ENCODE measurements at places on chromosomes 1 and 21.

- no peak for DNase-seq
Measured at GRCh38 chr1:85259912-85260274, 431 bp upstream of the C1orf52 start.

- no peak for DNase-seq
Measured at GRCh38 chr1:180720753-180721152, 88.9 kb downstream of the XPR1 start.

DNA sequence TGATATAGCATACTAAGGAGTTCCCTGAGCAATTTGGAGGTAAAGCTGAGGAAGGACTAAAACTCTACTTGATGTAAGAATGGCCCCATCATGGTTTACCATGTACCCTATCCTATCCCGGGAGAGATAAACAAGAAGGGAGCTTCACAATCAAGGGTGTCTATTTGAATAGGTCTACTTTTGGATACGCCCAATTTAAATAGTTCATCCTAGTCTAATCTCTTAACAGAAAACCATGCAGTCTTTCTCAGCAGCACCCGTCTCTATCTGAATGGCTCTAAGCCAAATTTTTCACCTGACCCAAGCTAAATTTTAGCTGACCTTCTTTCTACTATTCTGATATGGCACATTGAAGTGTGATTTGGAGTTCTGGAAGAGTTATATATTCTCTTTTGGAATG lies 122.0 kb downstream of the TNNI3K start:
- DNase-seq, result no peak

GRCh38 chr1:101238031-101238628 lies 1.3 kb downstream of the S1PR1 start:
- DNase-seq, result peak; percentile 70

GRCh38 chr1:15042866-15043265 lies 110.7 kb upstream of the TMEM51 start:
- no peak for DNase-seq

DNA sequence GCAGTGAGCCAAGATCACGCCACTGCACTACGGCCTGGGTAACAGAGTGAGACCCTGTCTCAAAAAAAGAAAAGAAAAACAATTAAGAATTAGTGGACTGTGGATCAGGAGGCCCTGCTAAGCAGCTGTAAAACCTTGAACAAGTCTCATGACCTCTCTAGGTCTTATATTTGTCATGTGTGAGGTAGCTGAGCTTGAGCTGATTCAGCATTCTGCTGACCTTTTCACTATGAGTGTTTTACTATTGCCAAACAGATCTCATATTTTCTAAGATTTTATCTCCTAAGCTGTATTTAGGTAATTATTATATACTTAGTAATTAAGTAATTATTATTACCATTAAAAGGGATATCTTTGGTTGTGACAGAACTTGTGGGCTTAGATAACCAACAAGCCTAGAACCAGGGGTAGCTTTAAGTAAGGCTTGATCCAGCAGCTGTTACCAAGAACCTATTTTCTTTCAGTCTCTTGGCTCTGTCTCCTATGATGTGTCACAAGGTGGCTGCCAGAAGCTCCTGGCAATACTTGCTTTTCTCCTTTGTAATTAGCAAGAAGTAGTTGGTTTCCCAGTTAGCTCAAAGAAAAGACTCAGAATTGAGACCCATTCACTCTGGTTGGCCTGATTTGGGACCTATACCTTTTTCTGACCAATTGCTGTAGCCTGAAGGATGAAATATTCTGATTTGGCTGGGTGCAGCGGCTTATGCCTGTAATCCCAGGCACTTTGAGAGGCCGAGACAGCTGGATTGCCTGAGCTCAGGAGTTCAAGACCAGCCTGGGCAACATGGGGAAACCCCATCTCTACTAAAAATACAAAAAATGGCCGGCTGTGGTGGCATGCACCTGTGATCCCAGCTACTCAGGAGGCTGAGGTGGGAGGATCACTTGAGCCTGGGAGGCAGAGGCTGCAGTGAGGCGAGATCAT lies 8.5 kb upstream of the ZC3H12A start:
- DNase-seq, result no peak

DNA sequence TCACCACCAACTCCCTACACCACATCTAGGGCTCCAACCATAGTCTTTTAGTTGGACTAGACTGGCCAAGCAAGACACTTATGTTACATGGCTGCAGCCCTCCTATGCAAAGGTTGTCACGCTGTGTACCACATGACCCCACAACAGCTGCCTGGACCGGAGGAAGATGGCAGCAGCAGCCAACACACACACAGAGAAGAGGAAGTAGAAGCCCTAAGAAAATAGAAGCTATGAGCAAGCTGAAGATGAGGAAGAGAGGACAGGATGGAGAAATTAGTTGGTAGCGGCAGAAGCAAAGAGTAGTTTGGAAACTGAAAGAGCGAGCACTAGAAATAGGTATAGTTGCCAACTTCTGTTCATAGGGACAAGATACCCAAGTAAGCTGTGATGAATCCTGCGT lies 60.8 kb upstream of the RALGPS2 start:
- DNase-seq, result peak; percentile 54

DNA sequence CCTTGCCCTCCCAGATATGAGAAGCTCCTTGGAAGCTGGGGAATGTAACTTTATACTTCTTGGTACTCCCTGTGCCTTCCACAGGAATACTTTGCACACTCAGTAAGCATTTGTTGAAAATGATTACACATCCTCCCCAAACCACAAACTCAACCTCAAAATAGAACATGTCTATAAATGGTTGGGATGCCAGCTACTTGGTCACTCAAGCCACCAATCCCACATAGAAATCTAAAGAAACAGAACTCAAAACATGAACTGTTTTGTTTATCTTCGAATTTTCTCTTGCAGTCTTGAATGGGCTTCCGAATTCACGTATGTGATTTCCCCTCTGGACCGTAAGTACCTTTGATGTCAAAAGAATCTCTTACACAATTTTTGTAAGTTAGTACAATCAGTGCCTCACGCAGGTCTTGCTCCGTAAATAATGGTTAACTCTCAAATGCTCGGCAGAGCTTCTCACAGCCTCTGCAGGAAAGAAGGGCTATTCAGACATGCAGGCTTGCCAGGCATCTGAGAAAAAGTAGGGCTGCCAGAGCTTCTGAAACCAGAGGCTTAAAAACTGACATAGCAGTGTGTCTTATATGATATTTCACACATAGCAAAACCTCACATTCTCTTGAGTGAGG lies 26.9 kb downstream of the SORT1 start:
- DNase-seq, result no peak

GRCh38 chr1:209815931-209816341 lies 10.0 kb upstream of the IRF6 start:
- no peak for DNase-seq

GRCh38 chr1:157025856-157026255 lies 19.7 kb downstream of the ARHGEF11 start:
- DNase-seq, result no peak

DNA sequence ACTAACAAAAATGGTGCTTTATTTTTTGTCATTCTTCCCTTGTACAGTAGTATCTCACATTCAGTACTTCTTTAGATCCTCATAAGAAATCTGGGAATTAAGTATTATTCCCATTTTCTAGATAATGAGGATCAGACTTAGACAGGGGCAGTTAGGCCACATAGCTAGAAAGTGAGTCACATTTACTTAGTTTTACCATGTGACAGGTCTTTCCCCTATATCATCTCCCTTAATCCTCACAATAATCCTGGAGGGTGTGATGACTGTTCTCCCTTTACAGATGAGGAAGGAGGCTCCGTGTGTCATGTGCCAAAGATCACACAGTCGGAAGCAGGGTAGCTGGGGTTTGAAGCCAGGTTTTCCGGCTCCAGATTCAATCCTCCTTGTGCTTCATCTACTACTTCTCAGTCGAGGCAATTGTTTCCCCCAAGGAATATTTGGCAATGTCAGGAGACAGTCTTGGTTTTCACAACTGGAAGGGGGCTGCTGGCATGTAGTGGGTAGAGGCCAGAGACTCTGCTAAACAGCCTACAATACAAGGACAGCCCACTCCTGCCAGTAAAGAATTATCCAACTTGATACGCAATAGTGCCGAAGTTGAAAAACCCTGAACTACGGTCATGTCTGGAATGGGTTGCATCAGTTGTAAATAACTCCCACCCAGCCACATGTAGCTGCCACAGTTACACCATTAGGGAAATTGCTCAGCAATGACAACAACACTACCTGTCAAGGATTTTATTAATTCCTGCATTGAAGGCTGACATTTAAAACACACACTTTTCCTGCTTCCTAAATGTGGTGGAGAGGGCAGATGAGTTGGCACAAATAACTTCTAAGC lies 54.5 kb downstream of the C8B start:
- no peak for DNase-seq

DNA sequence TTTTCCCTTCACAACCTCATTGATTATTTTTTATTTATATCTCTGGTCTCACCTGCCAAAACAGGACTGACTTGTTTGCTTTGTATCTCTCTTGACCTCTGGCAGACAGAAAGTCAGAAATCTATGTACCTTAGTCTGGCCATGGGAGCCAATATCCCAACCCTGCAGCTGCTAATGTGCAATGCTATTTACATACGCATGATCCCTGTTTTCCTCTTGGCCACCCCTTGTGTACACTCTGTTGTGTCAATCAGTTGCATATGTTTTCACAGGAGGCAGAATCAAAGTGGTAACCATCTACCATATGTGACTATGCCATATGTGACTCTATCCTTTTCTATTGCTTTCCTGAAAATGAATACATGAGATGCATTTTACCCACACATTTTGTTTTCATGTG lies 688.8 kb downstream of the PLA2G4A start:
- DNase-seq, result no peak

DNA sequence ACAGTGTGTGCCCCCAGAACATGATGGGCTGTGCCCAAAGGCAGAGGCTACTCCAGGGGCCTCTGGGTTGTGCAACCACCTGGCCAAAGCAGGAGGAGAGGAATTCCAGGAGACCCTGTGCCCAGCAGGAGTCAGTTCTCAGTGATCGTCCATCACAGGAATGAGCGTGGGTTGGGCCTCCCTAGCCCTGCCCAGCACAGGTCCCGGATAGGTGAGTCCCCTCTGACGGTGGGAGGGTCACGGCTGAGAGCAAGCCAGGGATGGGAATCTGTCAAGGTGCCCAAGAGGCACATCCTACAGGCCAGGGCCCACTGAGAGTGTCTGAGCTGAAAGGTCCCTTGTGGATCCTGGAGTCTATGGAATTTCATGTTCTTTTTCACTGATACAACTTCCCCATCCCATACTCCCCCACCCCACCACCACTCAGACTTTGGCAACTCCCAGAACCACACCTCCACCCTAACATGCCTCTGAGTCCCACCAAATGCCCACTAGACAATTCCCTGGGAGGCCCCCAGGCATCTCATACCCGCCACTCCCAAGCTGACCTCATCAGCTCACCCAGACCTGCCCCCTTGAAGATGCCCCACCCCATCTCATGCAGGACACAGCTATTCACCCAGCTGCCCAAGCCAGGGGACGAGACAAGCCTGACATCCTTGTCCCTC lies 3.1 kb downstream of the GJB4 start:
- no peak for DNase-seq

- no peak for DNase-seq
Measured at GRCh38 chr1:119341372-119341947, 27.1 kb upstream of the HAO2 start.

- no peak for DNase-seq
Measured at GRCh38 chr1:208347191-208347590, 103.0 kb upstream of the PLXNA2 start.

DNA sequence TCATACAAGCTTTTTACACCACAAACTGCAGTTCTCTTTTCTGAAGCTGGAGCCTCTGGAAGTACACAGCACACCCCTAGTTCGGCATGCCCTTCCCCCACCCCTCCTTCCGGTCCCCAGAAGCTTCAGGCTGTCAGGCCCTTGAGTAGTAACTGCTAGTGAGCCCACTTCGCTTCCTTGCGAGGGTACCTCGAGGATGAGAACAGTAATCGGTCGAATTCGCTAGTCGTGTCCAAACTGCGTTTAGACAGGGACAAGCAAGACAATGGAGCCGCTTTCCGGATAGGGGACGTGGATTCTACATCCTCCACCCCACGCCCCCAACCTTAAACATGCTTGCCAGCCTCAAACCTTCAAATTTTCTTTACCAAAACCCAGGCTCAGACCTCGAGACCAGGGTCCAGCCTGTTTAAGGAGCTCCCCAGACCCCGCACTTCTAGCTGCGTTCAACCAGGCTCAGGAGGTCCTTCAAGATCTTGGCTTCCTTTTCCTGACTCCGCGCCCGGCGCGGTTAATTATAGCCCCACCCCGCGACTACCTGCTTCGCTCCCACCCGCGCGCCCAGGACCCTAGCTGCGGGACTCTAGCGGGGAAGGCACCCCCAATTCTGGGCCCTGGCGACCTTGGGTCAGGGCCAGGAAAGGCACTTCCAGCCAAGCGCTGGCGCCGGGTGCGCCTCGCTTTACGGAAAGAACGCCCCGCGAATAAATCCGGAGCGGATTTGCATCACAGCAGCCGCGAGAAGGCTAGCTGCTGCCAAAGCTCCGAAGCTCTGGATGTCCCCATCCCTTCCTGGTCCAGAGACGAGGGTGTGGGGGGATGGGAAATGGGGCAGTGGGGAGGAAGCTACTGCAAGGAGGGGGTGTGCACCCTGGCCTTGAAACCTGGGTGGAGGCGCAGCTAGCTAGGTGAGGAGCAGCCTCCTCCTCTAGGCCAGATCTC lies 8.1 kb upstream of the TSPAN1 start:
- peak; percentile 36 for DNase-seq

- DNase-seq, result no peak
Measured at GRCh38 chr1:153636312-153636711, 2.4 kb downstream of the CHTOP start.

DNA sequence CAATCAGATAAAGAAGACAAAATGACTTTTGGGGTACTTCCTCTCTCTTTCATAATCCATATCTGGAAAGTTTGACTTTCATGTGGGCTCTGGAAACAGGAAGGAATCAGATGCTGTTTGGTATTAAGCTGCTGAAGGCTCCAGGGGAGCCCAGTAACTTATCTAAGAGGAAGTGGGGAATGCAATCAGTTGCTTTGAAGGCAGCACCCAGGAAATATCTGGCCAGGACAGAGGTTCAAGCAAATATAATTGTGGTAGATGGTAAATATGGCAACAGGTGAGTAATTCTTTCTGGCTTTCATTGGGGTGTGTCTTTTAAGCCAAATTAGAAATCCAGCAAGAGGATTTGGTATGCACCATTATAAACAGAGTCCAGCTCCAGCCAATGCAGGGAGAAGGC lies 44.4 kb downstream of the COLGALT2 start:
- no peak for DNase-seq

Data from CD4-positive, alpha-beta T cell treated with Interleukin-15 for 1 hour (primary cell).